ENCODE measurements at places on chromosomes 1 and 21.

DNA sequence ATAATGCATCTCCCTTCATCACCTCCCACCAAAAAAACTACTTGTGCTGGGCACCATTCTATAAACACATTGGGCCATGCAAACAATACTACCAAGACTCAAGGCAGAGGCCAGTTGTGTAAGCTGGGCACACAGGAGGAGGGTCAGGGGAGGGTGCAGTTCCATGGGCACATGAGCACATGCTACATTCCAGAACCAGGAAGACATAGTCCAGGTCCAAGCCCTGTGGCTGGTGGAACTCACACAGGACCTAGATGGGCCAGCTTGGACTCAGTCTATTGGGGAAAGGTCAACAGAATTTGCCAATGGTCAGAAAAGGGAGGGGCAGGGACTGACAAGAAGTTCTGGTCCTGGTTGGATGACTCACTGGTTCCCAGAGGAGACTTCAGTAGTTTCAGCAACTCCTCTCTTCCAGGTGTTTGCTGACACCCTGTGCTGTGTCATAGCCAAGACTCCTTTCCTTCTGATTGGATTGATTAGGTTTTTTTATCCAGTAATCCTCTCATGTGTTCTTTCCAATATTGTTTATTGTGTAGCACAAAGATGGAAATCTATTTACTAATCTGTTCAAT lies 249.7 kb downstream of the C1orf94 start:
- no peak for DNase-seq

GRCh38 chr1:203589171-203589570 lies 37.5 kb upstream of the ATP2B4 start:
- no peak for DNase-seq

DNA sequence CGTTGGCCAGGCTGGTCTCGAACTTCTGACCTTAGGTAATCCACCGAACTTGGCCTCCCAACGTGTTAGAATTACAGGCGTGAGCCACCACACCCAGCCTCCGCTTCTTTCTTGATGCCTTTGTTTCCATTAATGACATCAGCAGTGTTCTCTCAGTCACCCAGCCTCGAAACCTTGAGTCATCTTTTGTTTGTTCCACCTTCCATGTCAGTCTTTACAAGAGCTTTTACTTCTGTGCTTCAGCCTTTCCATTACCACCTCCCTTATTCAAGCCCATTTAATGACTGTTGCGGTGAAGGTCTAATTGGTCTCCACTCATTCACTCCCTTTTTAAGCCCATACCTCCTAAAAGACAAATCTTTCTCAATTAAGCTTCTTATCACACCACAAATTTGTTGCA lies 146.6 kb upstream of the ADGRL2 start:
- no peak for DNase-seq

- DNase-seq: no peak
These were observed 24.2 kb downstream of the NCF2 start for GRCh38 chr1:183566026-183566425.

DNA sequence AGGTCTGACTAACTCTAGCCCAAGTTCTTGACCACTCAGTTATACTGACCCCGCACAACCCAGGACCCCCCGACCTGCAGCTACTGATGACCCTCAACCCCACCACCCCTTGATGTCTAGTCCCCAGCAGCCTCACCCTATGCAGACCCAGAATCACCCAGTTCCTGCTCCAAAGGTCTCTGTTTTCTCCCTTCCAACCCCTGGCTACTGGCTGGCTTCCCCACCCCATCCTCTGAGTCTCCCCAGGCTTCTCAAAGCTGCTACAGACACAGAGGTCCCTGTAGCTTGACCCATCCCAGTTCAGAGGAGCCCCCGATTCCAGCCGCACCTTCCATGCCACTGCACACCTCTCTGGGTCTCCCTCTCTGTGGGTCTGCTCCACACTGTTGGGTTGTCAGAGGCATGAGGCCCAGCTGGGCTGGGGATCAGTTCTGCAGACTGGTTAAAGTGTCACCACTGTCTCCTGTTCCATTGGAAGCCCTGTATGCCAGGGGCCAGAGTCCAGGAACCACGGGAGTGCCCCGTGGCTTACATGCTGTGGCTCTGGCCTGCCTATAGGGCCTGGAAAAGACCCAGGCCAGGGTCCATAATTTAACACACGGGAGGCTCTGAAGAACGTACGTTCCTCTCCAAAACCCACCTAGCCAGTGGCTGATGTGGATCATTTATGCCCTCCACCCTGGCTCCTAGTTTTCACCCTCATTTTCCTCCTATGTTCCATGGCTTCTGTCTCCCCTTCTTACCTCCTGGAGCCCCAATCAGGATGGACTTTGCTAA lies 497 bp downstream of the PKLR start:
- no peak for DNase-seq

DNA sequence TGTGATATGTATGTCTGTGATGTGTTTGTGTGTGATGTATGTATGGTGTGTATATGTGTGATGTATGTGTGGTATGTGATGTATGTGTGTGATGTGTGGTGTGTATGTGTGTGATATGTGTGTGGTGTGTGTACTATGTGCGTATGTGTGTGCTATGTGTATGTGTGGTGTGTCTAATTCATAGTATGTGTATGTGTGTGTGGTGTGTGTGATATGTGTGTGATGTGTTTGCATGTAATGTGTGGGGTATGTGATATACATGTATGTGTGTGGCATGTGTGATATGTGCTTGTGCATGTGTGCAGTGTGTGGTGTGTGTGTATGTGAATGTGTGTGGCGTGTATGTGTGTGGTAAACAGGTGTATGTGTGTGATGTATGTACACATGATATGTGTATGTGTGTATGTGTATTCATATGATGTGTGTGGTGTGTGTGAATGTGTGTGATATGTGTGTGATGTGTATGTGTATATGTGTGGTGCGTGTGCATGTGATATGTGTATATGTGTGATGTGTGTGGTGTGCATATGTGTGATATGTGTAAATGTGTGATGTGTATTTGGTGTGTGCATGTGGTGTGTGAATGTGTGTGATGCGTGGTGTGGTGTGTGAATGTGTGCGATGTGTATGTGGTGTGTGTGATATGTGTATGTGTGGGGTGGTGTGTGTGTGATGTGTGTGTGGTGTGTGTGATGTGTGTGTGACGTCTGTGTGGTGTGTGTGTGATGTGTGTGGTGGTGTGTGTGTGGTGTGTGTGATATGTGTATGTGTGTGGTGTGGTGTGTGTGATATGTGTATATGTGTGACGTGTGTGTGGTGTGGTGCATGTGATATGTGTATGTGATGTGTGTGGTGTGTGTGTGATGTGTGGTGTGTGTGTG lies 8.0 kb upstream of the PCBP3 start:
- no peak for DNase-seq

GRCh38 chr1:32309960-32310359 lies 18.1 kb downstream of the HDAC1 start:
- DNase-seq: no peak

GRCh38 chr1:25924454-25924853 lies 18.2 kb upstream of the STMN1 start:
- DNase-seq: no peak
